ENCODE measurements at places on chromosomes 4 and X. TPM values are rescaled to one million over a fixed set of nuclear protein-coding genes. Genes with fewer than 3 reads are reported as not detected.

DNA sequence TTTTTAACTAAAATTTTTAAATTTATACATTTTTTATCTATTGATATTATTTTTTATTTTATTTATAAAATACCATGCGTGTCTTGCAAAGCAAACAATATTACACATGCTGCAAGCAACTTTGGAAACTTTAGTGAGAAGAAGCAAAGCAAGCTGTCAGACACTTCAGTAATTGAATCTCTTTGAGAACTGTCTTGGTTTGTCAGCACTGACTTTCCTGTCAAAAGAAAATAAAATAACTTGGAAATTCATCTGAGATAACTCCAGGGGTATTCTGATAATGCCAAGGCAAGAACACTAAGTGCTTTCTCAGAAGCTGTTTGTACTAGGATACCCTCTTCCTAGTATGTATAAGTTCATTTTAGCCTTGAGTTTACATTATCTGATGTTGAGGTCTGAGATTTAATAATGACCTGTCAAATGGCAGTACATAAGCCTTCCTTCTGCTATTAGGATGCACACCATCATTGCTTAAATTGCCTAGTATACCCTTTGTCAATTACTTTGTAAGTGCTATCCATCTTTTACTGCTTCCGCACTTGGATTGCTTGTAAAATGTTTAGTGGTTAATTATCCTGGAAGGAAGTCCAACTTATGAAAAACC is 624.2 kb upstream of the AGA start:
- H3K27ac ChIP-seq = no peak overlapping the region
- no peaks in the 10 kb centered on the region for H3K36me3 ChIP-seq
- H3K4me3 ChIP-seq = no peak overlapping the region
- no peaks in the 10 kb centered on the region for H3K27me3 ChIP-seq
- DNase-seq = no peak

- no peak within 1 kb of the TSS for H3K27ac ChIP-seq
- peaks cover 14% of the 10 kb centered on the region for H3K4me1 ChIP-seq
- H3K4me3 ChIP-seq = peak within 1 kb of the TSS; percentile 76
- peak; percentile 35 for DNase-seq
- peaks cover 11% of the 10 kb centered on the region for H3K36me3 ChIP-seq
These were observed at the start of gene IDUA for GRCh38 chr4:986879-987623. TSS of gene IDUA (plus strand) at chr4:987044. CDS start at chr4:987085, 41 bp downstream.

DNA sequence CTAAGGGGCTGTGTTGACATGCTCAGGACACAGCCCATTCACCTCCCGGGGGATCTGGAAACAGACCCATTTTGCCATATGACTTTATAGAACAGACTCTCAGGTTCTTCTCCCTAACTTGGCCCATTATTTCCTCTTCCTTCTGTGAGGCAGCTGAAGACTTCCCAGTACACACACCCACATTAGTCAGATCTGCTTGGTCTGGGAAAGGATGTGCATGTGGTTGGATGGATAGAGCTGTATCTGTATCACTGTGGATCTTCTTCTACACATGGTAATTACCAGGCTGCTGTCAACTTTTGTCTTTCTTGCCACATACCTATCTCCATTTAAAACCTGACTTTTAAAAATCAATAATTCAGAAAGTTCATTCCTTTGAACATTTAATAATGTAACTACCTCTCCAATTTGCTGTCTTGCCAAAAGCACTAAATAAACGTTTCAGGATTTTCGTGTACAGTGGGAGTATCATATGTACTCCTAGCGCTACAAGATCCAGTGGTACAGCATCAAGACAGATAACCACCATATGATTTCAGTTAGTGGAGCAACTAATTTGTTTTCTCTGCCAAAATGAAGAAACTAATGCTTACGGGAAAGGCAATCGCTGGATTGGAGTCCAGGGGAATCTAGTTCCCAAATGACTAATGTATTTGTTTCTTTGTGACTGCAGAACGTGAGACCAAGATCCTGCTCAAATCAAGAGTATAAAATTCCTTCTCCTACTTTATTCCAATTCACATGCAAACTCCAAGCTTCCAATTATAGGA is 134.1 kb upstream of the MAP3K15 start:
- no peaks in the 10 kb centered on the region for H3K27me3 ChIP-seq
- no peaks in the 10 kb centered on the region for H3K36me3 ChIP-seq
- no peak overlapping the region for H3K27ac ChIP-seq
- DNase-seq = no peak
- H3K4me1 ChIP-seq = no peaks in the 10 kb centered on the region

- no peak for DNase-seq
- H3K36me3 ChIP-seq = no peaks in the 10 kb centered on the region
- no peak overlapping the region for H3K27ac ChIP-seq
- H3K4me1 ChIP-seq = no peaks in the 10 kb centered on the region
These were observed 107.8 kb upstream of the TMEM47 start for GRCh38 chrX:34764852-34765361.

DNA sequence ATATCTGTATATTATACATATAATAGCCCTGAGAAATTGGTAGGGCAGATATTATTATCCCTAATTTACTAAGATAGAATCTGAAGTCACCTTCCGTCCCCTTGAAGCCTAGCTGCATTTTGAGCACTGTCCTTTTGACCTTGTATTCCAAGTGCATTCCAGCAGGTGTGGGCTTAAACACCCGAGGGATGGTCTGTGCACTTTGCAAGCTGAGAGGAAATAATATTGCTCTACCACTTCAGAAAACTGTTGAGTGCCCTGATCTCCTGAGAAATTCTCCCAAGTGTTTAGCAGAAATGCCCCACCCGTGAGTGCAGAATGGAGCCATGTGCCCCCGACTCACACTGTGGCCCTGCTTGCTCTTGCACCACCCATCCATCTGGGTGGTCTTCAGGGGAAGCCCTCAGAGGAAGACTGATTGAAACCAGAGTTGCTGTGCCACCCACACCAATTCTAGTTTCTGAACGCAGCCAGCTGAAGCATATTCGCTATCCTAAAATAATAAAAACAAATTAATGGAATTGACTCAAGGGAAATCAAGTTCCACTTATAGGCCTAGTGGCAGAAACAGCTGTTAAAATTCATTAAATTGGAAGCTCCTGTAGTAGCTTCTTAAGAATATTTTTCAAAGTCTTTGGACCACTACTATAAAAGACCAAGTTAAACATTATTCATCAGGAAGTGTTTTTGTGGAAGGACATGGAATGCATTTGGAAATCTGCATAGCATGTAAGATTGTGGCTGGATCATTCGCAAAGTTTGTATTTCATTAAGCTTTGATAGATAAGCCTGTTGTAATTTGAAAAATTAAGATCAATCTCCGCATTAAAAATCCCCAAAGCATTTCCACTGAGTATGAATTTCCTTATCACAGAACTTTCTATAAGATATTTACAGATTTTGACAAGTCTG is 41.3 kb upstream of the PRKG2 start:
- H3K27ac ChIP-seq = no peak overlapping the region
- DNase-seq = no peak
- no peaks in the 10 kb centered on the region for H3K36me3 ChIP-seq
- H3K27me3 ChIP-seq = no peaks in the 10 kb centered on the region
- H3K4me3 ChIP-seq = no peak overlapping the region

DNA sequence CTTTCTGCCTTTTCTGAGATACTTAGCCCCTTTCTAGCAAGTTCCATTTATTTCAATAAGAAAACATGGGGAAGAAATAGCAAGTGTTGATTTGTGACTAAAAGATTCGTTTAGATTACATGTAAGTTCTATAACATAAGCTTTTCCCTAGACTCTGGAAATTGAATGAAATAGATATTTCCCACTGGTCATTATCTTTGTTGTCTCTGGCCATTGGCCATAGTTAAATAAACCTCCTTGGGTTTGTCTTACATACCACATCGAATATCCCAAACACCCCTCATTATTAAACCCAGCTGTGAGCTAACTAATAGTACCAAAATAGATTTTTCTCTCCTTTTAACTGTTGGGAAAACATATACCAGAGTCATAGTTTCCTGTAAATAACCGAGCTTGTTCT is 534.8 kb downstream of the IQCM start:
- H3K4me3 ChIP-seq = no peak overlapping the region
- H3K4me1 ChIP-seq = no peaks in the 10 kb centered on the region
- no peaks in the 10 kb centered on the region for H3K27me3 ChIP-seq
- H3K36me3 ChIP-seq = no peaks in the 10 kb centered on the region
- no peak overlapping the region for H3K27ac ChIP-seq

DNA sequence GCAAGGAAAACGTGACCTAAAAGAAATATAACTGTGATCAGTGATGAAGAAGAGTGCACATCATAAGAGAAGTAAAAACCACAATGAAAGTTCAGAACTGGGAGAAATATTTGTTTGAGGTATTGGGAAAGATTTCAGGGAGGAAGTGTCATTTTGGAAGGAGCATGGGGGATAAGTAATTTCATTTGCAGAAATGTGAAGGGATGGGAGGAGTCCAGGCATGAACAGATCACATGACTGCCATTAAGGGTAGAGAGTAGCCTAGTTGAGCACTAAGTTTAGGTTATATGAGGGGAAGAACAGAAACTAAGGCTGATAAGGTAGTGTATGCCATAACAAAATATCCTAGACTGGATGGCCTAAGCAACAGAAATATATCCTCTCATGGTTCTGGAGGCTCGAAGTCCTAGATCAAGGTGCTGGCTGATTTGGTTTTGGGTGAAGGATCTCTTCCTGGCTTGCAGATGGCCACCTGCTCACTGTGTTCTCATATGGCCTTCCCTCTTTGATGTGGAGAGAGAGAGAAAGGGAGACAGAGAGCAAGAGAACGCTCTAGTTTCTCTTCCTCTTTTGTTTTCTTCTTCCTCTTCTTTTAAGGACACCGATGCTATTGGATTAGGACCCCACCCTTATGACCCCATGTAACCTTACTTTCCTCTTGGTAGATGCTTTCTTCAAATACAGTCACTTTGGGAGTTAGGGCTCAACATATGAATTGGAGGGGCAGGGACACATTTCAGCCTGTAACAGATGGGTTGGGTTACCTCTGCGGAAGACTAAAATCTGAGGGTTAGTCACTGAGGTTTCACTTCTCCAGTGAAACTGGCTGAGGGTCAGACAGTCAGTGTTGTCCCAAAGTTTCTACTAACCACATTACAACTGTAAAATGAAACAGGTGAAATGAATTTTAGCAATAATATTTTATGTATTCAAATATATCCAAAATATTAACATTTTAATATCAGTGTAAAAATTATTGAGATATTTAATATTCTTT is 77.9 kb downstream of the EGF start:
- no peak for DNase-seq
- no peaks in the 10 kb centered on the region for H3K27me3 ChIP-seq
- no peaks in the 10 kb centered on the region for H3K36me3 ChIP-seq
- no peak overlapping the region for H3K27ac ChIP-seq
- no peaks in the 10 kb centered on the region for H3K4me1 ChIP-seq

DNA sequence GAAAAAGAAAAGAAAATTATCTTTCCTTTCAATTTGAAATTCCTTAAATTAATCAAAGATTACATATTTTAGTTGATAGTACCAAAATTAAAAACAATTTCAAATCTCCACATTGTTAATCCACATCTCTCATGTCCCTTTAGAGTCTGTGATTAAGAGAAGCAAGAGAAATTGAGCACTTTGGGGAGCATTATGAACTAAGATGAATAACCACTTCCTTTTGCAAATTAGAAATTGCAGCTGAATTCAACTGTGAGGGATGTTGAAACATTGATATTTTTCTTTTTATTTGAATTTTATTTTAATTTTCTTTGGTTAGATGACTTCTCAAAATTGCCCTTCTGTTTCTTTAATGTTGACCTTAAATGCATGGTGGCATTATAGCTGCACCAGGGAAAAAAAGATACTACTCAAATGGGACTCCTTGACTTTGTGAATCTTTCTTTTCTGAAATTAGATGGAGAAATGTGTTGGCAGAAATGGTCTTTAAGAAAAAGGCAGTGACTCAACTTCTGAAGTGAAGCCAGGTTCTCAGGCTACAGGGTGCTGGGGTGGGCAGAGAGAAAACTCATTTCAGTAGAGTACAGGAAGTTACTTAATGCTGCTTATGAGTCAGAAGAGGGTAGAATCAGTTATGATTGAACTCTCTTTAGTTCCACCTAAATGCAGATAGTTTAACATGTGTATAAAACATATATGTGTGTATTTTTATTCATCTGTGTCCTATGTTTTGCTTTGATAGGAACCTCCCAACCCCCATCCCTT is 92.0 kb upstream of the TNIP3 start:
- DNase-seq = no peak
- no peaks in the 10 kb centered on the region for H3K36me3 ChIP-seq
- H3K4me1 ChIP-seq = no peaks in the 10 kb centered on the region
- H3K4me3 ChIP-seq = no peak overlapping the region

The CSN1S1 gene
- total RNA-seq = not detected

DNA sequence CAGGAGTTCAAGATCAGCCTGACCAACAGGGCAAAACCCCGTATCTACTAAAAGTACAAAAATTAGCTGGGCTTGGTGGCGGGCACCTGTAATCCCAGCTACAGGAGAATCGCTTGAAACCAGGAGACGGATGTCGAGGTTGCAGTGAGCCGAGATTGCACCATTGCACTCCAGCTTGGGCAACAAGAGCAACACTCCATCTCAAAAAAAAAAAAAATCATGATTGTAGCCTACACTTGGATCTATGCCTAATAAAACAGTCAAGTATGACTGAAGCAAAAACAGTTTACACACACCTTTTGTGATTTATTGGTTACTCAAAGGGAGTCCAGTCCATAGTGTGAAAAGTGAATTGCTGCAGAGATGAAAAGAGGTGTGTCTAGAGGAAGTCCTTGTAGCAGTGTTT is 34.7 kb upstream of the TASL start:
- H3K27ac ChIP-seq = no peak overlapping the region
- no peaks in the 10 kb centered on the region for H3K27me3 ChIP-seq
- H3K36me3 ChIP-seq = no peaks in the 10 kb centered on the region
- H3K4me1 ChIP-seq = no peaks in the 10 kb centered on the region
- DNase-seq = no peak
- H3K4me3 ChIP-seq = no peak overlapping the region

GRCh38 chrX:23403849-23404248 is 69.2 kb downstream of the PTCHD1 start:
- H3K27ac ChIP-seq = no peak overlapping the region
- H3K36me3 ChIP-seq = no peaks in the 10 kb centered on the region
- no peak overlapping the region for H3K4me3 ChIP-seq
- H3K4me1 ChIP-seq = no peaks in the 10 kb centered on the region

DNA sequence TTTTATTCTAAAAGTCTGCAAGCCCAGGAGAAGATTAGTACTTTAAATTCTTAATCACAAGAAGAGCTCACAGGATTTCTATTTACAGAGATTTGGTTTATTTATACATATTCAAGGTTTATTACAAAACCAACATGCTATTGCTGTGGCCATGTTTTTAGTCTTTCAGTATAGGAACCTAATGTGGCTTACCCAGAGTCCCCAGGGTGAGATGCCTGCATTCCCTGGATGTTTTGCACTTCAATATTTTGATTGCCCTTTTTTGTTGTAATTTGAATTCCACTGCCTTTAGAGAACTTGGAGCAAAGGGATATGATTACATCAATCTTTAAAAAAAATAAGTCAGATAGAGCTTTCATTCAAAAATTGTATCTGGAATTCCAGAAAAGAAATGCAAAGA is 146.0 kb upstream of the FRMPD4 start:
- H3K4me3 ChIP-seq = no peak overlapping the region
- DNase-seq = no peak
- H3K27me3 ChIP-seq = no peaks in the 10 kb centered on the region
- no peak overlapping the region for H3K27ac ChIP-seq
- H3K36me3 ChIP-seq = no peaks in the 10 kb centered on the region
- H3K4me1 ChIP-seq = no peaks in the 10 kb centered on the region

The TLR3 gene
- 19.9 TPM for total RNA-seq
